ENCODE measurements at places on chromosomes 1 and 21.

- peak; percentile 29 for DNase-seq
These were observed 12.6 kb downstream of the FTCD start for GRCh38 chr21:46142582-46143473.

GRCh38 chr1:232629250-232630046 is 485 bp downstream of the SIPA1L2 start:
- peak; percentile 35 for DNase-seq

DNA sequence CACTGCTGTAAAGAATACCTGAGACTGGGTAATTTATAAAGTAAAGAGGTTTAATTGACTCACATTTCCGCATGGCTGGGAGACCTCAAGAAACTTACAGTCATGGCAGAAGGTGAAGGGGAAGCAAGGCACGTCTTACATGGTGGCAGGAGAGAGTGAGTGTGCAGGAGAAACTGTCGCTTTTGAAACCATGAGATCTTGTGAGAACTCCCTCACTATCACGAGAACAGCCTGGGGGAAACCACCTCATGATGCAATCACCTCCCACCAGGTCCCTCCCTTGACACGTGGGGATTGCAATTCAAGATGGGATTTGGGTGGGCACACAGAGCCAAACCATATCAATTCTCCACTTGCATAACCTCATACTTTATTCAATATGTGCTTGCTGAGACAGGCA is 76.6 kb downstream of the GIPC2 start:
- no peak for DNase-seq

- no peak for DNase-seq
These were observed 62.7 kb downstream of the PLPP3 start for GRCh38 chr1:56516539-56517252.

DNA sequence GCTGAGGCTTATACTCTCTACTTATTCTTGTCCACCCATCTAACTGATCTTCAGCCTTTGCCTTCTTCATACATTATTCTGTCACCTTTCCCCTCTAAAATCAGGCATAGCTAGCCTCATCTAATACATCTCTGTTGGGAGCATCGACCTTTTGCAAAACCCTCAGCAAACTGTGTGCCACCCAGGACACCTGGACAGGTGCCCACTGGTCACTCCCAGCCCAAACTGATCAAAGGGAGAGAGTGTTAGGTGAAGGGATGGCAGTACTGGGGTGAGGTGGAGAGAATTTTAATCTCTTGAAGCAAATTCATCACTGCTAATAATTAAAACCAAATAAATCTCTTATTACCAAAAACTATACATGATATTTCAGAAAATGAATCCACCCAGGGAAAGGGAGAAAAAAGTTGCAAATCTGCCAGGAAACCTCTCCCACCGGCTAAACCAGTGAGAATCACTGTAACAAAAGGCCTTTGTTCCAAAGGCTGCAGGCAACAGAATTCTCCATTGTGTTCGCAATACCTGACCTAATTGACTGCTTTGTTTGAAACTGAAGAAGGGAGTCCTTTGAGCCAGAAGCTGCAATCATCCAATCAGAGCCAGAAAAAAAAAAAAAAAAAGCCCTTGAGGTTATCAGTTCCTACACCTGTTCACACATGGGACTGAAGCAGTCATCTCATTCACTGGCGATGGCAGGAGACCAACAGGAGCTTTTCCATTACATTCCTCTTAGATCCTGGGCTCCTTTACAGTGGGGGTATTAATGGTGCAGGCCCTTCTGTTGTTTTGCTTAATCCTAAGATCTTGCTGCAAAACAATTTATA is 172.6 kb downstream of the APP start:
- DNase-seq, result no peak

DNA sequence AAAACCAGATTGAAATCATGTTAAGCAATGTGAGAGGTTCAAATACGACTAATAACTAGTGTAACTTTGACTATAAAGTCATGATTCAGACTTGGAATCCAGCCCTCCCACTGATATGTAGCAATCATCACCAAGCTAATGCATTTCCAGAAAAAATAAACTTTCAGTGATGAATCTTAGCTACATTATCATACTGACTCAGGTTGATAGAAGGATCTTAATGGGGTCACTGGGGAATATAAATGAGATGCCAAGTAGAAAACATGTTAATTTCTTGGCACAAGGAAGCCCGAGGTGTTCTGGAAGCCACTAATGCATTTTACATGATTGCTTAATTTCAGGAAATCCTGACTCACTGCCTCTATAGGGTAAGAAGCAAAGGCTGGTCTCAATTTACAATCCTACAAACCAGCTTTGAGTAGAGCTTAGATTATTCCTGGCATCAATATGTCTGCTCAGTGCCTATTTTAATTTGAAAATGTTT is 67.7 kb downstream of the SELENOF start:
- DNase-seq, result no peak

DNA sequence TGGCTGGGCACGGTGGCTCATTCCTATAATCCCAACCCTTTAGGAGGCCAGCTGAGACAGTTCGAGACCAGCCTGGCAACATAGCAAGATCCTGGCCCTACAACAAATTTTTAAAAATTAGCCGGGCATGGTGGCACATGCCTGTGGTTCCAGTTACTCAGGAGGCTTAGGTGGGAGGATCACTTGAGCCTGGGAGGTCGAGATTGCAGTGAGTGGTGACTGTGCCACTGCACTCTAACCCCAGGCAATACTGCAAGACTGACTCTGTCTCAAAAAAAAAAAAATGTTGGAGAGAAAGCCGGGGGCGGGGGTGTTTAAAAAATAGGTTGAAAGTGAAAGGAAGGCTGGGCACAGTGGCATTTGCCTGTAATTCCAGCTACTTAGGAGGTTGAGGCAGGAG is 16.5 kb downstream of the CLDN19 start:
- DNase-seq, result no peak

DNA sequence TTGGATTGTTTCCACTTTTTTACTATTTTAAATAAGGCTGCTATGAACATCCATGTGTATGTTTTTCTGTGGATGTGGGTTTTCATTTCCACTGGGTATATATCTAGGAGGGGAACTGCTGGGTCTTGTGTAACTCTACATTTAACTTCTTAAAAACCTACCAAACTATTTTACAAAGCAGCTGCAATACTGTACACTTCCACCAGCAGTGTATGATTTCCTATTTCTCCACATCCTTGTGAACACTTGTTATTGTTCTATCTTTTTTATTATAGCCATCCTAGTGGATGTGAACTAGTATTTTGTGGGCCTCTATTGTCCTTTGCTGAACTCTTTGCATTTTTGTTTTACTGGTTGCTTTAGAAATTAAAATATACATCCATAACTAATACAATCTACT is 33.4 kb downstream of the DIPK1A start:
- DNase-seq, result no peak

GRCh38 chr1:6577831-6578525 is 1.8 kb upstream of the ZBTB48 start:
- DNase-seq, result no peak

DNA sequence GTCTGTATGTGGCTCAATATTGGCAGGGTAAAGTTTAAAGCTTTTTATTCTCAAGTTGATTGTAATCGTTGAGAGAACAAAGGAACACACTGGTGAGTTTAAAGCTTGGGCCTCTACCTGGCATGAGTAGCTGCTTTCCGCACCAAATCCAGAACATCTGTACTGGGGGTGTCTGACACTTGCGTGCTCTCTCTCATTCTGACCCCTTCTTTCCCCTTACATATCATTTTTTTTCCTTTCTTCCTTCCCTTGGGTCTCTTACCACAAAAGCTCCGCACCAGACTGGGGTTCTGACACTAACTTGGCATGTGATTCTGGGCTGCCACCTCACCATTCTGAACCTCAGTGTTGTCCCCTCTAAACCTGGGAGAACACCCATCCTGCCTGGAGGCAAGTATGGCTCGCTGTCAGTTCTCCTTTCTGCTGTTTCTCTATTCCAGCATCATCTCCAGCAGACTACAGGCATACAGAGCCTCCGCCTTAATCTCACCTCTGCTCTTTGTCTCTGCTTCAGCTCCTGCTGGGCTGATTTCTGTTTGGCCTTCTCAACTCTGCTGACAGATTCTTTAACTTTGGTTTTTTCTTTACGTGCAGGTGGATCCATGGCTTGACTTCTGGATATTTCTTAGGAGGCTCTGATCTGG is 859 bp upstream of the ERMAP start:
- DNase-seq, result peak; percentile 12

- DNase-seq, result no peak
These were observed 63.1 kb downstream of the C1orf21 start for GRCh38 chr1:184449916-184450315.

GRCh38 chr1:81554108-81554507 is 246.6 kb upstream of the ADGRL2 start:
- DNase-seq, result no peak

- DNase-seq, result no peak
These were observed 13.9 kb downstream of the BTBD19 start for GRCh38 chr1:44822131-44822701.

DNA sequence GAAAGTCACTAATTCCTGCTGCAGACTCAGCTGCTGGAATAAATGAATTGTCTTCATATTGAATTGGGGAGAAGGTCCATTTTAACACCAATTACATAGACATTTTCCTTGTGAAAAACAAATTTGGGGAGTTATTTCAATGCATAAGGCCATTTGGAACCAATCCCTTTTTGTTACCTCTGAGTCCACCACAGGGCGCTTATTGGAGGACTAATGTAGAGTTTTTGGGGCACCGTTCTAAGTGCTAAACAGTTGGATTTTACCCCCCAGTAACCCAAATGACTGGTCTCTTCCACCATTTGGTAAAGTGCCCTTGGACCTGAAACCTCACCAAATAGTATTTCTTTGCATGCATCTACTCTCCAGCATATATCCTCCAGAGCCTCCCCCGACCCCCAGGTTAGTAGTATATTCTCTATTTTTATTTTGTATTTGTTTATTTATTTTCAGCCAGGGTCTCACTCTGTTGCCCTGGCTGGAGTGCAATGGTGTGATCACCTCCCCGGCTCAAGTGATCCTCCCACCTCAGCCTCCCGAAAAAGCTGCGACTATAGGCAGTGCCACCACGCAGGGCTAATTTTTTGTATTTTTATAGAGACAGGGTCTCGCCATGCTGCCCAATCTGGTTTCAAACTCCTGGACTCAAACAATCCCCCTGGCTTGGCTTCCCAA is 1.6 kb downstream of the PRUNE1 start:
- DNase-seq, result no peak

DNA sequence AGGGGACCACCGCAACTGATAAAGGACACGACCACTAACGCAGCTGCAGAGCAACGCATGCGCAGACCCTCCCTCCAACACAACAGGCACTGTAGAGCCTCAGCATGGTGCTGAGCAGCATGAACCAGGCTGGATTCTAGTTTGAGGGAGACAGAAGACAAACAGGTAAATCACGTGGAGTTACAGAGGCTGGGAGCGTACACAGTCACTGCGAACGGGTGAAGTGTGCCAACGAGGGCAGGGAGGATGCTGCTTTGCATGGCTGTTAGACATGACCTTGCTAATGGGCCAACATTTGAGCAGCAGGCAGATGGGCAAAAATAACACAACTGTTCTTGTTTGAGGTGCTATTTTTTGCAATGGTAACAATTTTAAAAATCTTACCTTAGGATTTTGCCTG is 55.2 kb upstream of the NADK start:
- no peak for DNase-seq

DNA sequence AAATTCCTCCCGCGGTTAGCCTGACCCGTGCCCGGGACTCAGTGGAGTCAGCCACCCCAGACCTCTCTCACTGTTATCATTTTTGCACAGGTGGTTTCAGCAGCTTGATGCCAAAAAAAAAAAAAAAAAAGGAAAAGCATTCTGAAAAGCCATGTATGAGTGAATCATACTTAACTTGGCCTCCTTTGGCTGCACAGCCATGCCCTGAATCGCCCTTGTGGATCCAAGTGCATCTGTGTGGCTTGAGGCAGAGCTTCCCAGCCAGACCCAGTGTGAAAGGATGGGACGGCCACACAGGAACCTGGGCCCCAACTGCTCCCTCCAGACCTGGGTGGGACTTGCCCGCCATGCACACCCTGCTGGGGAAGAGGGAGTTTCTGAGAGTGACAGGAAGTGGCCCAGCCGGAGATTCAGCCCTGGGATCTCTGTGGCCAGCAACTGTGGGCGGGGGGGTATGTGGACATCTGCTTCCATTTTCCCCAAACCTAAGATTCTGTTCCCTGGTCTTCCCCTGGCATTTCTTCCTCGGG is 8.6 kb downstream of the YBEY start:
- no peak for DNase-seq

DNA sequence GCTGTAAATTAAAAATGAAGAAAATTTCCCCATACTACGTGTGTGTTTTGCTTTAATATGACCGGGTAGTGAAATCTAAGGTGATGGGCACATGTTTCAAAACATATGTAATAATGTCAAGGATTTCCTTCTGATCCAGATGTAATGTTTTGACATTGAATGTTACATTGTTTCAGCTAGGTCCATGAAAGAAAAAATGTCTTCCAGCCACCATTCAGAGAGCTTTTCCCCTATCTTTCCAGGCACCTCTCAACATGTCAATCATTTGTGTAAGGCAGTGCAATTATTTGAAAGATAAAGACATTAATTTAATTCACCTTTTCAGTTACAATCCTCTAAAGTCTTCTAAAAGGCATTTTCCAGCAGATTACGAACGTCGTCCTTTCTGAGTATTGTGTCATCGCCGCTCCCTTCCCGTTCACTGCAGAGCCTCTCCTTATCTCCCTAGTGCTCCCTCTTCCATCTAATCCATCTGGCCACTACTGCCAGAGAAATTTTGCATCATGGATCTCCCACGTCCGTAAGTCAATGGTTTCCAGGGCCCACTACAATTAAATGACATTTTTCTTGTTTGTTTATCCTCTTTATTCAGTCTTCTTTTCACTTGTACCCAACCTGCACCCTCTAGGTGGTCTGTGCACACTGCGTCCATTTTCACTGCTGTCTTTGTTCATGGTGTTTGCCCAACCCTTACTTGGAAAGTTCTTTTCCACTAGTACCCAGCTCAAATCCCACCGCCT is 1.3 kb upstream of the VAMP3 start:
- DNase-seq, result no peak

DNA sequence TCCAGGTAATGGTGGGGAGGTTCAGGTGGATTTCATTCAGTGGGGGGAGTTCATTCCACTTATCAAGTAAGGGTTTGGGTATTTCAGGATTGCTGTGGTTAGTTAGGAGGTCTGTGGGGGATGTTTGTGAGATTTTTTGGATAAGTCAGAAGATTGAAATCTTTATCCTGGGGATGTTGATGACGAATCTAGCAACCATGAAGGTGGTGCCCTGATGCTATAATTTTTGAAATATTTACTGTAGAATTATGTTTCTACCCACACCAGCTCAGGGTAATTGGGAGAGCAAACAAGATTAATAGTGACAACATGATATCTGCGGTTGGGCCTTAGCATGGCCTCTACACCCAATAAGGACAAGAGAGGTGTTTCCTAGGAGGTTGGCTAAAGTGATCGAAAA is 28.3 kb downstream of the SUCO start:
- DNase-seq, result no peak

DNA sequence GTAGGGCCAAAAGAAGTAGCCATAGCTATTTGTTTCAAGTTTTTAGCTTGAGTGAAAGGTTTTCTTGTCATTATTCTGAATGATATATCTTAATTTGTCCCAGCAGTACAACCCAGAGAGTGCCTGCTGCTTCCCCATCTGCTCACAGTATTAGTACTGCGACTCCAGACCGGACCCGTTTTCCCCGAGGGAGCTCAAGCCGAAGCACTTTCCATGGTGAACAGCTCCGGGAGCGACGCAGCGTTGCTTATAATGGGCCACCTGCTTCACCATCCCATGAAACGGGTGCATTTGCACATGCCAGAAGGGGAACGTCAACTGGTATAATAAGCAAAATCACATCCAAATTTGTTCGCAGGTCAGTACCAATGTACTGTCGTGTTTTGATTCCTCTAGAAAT is 37.2 kb upstream of the C1orf115 start:
- no peak for DNase-seq
